NCI-H2081 (cell line): ENCODE measurements at places on chromosomes 4 and X.

GRCh38 chr4:93776386-93777080 lies 52.0 kb upstream of the ATOH1 start:
- peak; percentile 44 for DNase-seq

DNA sequence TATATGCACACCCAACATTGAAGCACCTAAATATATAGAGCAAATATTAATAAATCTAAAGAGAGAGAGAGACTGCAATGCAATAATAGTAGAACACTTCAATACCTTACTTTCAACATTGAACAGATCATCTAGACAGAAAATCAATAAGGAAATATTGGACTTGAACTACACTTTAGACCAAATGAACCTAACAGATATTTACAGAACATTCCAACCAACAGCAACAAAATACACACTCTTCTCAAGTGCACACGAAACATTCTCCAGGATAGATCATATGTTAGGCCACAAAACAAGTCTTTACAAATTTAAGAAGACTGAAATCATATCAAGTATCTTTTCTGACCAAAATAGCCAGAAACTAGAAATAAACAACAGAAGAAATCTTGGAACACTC lies 66.6 kb downstream of the CD99L2 start:
- no peak for DNase-seq

GRCh38 chr4:68132342-68132741 lies 2.7 kb upstream of the TMPRSS11F start:
- DNase-seq, result no peak

DNA sequence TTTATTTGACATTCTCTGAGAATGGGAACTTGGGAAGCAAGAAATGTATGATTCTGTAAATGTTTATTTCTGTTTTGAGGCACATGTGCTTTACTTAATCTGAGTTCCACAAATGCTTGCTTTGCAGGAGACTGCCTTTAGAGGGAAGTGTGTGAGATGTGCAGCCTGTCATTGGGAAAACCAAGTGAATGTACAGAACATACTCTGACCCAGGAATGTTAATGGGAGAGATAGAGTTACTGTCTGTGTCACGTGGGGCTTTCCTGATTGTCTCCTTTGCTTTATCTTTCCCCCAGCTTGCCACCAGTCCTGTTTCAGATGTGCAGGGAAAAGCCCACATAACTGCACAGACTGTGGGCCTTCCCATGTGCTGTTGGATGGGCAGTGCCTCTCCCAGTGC lies 218.6 kb upstream of the ANXA3 start:
- no peak for DNase-seq

GRCh38 chr4:185256446-185256845 lies 47.0 kb downstream of the SNX25 start:
- no peak for DNase-seq

DNA sequence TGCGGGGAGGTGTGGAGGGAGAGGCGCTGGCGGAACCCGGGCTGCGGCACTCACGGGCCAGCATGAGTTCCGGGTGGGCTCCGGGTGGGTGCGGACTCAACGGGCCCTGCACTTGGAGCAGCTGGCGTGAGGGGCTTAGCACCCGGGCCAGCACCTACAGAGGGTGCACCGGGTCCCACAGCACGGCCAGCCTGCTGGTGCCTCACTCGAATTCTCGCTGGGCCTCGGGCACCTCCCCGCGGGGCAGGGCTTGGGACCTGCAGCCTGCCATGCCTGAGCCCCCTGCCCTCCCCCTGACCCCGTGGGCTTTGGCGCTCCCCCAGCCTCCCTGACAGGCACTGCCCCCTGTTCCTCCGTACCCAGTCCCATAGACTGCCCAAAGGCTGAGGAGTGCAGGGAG lies 10.8 kb upstream of the CAMK2D start:
- no peak for DNase-seq

- no peak for DNase-seq
Observed at GRCh38 chr4:52296341-52296740, 245.2 kb downstream of the SPATA18 start.

DNA sequence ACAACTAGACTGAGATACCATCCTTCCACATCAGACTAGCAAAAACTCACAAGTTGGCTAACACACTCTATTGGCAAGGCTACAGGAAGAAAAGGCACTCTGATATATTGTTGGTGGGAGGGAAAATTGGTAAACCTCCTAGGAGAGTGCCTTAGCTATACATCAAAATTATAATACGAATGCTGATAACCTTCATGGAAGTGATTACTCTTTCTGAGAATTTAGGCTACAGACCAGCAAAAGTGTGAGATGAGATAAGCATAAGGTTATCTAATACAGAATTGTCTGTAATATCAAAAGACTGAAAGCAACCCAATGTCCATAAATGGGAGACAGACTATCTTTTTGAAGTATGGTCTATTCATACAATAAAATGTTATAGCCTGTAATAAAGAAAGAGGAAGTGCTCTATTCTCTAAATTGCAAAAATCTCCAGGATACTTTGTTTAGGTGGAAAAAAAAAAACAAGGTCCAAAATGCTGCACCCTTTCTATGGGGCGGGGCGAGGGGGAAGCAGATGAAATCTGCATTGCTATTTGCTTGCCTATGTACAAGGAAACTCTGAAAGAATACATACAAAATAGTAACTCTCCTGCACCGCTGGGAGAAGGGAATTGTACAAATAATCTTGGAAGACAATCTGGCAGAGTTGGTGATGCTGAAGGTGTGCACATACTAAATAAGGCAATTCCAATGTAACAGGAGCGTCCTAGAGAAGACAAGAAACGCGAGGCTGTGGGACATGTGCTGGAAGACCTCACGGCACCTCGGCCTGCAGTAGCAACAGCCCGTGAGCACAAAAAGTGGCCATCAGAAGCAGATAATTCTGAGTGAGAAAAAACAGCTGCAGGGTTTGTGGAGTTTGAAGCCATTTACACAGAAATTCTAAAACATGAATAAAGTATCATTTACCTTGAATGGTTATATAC lies 109.7 kb downstream of the AFAP1 start:
- DNase-seq, result no peak

DNA sequence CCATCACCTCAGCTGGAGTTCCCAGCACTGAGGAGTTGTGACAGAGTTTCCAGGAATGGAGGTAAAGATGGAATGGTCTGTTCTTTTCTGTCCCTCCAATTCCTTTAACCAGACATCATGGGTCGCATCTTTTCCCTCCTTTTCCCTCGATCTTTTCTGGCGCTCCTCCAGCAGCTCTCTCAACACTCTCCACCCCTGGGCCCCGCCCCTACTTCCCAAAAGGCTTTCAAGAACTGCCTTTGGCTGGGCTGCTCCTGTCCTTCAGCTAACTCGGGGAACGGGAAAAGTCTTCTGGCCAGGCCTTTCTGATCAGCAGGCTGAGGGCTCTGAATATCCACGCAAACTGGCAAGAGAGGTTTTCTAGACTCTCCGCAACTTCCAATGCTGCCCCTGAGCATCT lies 34.0 kb downstream of the UTP14A start:
- no peak for DNase-seq

- peak; percentile 26 for DNase-seq
Observed at GRCh38 chr4:147029296-147029695, 83.6 kb upstream of the TTC29 start.

- DNase-seq, result no peak
Observed at GRCh38 chrX:14616836-14617235, 87.5 kb downstream of the GLRA2 start.

- no peak for DNase-seq
Observed at GRCh38 chr4:73816814-73817213, 19.7 kb upstream of the CXCL6 start.

DNA sequence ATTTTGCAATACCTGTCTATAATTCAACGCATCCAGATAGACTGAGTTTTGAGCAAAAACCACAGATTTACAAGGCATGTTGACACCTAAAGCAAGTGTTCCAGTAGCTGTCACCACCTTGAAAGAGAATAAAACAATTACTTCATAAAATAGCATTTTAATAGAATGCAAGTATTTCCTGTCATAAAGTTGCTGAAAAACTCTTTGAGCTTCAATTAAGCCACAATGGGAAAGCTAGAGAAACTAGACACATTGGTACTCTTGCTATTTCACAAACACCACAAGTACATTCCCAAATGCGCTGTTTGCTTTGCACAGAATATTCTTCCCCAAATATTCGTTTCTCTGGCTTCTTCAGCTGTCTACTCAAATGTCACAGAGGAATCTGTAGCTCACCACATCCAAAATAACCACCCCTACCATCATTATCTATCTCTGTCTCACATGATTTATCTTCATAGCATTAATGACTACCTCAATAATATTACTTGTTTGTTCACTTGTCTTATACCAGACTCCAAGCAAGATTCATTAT lies 70.3 kb downstream of the DDX60 start:
- no peak for DNase-seq

DNA sequence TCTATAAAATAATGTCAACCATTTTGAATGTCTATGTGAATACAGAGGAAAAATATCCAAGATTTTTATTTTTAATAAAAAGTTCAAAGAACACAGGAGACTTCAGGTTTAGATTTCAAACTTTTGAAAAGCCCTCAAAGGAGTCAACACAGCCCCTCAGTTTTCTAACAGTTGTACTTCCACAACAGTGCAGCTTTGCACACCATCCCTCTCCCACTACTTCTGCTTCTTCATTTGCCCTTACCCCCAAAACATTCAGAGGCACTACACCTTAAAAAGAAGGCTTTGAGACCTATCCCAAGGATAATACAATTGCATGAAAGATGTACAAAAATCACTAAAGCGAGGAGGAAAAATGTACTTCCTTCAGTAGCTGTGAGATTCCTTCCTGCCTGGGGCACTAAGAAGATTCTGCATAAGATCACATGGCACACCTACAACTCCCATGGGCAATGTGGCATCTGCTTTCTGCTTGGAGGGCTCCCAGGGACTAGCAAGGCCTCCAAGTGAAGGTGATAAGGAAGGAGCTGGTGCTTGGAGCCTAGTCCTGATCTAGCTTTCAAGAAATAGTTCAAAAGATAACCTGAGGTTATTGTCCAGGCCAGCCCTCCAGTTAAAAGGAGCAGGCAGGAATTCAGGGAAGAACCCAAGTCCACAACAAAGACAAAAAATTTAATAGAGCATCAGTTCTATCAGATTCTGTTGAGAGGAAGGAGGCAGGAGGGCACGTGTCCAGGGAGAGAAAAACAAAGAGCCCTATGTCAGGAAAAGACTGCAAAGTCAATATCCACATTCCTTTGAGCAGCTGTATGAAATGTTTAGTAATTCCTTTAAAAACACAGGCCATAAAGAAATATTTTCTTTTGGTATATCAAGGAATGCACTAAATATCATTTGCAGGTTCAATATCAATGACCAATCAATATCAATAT lies 19.1 kb downstream of the ARAP2 start:
- no peak for DNase-seq

DNA sequence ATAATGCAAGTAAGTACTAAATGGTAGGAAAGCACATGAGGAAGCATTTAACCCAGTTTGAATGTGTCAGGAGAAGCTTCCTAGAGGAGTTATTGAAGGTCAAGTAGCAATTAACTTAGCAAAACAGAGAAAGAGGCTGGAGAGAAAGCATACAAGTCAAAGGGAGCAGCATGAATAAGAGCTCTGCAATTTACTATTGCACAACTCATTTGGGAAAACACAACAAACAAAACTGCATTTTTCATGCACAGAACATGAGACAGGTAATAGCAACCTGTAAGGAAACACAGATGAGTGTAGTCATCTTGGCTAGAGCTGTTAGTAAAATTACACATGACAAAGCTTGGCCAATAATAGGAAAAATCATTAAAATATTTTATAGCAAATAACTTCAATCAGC lies 538.1 kb downstream of the PPP4R3C start:
- peak; percentile 24 for DNase-seq

DNA sequence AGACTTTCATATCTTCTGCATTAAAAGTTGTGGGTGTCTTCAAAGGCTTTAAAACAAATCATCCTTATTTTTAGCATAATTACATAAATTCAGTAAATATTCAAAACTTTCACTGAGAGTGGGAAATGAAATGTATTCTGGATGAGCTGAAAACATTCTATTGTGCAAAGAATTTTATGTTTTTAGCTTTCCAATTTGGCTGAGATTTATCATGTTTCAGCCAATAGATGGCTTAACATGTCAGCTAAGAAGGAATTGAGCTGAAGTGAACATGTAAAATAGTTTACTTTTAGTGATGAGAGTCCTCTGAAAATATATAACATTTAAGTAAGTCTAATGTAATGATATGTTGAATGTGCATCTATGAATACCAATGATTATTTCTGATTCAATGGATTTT lies 213.5 kb upstream of the GIMD1 start:
- DNase-seq, result no peak

- DNase-seq, result no peak
Observed at GRCh38 chrX:3545901-3546300, 167.5 kb downstream of the PRKX start.

DNA sequence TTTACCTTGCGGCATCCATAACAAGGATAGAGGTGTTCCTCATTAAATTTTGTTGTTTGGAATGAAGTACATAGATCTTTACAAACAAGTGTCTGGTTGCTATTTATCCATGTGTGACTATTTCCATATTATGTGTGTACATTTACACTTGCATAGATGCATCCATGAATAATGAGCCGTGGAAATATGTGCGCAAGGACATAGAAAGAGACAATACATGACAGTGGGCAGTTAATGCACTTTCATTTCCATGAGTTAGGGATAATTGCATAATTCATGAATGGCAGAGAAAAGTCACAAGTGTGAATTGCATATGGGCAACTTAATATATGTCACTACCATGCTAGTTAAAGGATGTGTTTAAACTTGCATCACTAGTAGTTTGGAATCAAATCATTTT lies 338.2 kb upstream of the PITX2 start:
- DNase-seq, result no peak

- no peak for DNase-seq
Observed at GRCh38 chrX:112081781-112082652, 559 bp downstream of the TRPC5 start.

DNA sequence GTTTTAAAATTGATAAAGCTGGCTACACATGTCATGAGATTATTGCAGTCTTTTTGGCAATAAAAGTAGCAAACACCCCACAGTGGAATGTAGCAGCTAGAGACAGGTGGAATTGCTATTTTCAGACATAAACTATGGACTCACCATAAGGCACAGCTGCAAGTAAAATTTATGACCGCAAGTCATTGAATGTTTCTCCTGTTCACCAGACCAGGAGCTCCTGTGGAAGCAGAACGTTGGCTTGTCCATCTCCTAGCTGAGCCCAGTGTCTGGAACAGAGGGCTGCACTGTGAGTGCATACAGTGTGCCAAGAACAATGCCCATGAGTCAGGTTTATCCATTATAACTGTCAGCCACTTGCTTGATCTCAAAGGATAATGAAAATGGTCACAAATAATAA lies 538.2 kb downstream of the INPP4B start:
- DNase-seq, result no peak

- no peak for DNase-seq
Observed at GRCh38 chr4:113884655-113885054, 94.8 kb downstream of the ARSJ start.

- peak; percentile 15 for DNase-seq
Observed at GRCh38 chr4:129092631-129093190, 628 bp downstream of the SCLT1 start.
